ENCODE measurements at places on chromosomes 3 and 15.

DNA sequence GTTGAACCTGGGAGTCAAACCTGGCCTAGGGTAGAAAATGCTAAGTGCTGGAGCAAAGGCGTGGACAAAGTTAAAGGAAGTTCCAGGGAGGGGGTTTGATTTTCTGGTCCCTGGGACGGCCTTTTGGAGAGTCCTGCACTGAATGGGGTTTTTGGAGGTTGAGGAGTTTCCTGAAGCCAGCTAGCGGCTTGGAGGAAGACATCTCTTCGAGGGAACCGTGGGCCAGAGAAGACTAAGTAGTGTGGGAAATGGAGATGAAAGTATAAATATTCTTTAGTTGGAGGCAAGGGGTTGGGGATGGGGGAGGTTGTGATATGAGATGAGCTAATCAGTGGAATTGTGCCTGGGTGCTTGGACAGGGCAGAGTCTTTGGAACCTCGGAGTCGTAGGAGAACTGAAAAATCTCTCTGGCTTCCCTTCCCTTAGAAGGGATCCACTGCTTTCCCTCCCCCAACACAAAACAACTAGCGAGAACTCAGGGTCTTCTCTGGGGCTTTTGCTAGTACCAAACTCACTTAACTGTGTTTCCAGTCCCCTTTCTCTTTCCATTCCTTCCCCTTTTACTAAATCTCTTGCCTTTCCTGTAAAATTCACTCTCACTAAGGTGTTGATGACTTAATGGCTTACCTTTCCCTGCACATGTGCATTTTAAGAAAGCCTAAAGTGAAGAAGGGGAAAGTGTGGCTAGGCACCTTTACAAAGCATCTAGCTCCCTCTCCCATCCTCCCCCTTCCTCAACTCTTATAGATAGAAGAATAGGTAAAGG is 1.0 kb downstream of the LPP start:
- no peak for DNase-seq

GRCh38 chr15:50876989-50877360 is 31.5 kb upstream of the AP4E1 start:
- no peak for DNase-seq

GRCh38 chr3:16639806-16640205 is 34.6 kb upstream of the DAZL start:
- DNase-seq: no peak

DNA sequence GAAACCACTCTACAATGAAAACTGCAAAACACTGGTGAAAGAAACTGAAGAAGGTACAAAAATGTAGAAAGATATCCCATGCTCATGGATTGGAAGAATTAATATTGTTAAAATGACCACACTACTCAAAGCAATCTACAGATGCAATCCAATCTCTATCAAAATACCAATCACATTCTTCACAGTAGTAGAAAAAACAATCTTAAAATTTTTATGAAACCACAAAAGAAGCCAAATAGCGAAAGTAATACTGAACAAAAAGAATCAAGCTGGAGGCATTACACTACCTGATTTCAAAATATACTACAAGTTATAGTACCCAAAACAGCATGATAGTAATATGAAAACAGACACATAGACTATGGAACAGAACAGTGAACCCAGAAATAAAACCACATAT is 36.9 kb downstream of the TXNRD3 start:
- DNase-seq: no peak

DNA sequence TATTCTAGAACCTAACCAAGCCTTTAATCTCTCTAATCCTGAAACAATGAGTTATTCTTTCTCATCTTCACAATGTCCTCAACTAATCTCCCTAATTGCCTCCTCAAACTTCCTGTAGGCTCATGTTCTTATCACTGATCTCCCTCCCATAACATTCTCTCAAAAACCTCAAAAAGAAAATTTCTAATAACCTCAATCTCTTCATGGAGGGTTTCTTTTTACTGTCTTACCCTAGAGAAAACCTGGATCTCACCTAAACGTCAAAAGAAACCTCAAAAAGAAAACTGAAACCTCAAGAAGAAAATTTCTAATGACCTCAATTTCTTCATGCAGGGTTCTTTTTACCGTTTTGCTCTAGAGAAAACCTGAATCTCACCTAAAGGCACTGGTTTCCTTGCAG is 150.2 kb downstream of the GSK3B start:
- no peak for DNase-seq

DNA sequence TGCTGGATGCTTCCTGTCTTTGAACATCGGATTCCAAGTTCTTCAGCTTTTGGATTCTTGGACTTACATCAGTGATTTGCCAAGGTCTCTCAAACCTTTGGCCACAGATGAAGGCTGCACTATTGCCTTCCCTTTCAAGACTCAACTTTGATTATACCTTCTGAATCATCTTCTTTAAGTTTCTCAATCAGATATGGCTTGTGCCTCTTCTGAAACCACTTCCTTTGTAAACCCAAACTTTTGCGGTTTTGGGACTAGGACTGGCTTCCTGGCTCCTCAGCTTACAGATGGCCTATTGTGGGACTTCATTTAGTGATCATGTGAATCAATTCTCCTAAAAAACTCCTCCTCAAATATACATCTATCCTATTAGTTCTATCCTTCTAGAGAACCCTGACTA is 47.1 kb upstream of the CADPS start:
- no peak for DNase-seq

Data from esophagus squamous epithelium (tissue), 5 donors.